ENCODE measurements at places on chromosomes 6 and 20.

DNA sequence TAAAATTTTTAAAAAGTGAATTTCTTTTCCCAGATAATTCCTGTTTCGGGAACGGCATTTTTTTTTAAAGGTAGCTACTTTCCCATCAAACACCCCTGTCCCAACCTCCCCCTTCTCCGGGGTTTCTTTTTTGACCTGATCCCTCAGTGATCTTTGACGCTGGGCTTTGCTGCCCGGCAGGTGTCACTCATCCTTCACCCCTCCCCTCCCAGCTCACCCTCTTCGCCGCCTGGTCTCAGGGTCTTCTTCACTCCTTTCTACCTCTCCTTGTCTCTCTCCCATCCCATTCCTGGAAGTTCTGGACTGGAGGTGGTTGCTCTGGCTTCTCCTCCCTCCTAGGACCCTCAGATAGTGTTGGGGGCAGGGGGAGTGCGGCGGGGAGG is 329 bp upstream of the GPR6 start:
- DNase-seq, result no peak

DNA sequence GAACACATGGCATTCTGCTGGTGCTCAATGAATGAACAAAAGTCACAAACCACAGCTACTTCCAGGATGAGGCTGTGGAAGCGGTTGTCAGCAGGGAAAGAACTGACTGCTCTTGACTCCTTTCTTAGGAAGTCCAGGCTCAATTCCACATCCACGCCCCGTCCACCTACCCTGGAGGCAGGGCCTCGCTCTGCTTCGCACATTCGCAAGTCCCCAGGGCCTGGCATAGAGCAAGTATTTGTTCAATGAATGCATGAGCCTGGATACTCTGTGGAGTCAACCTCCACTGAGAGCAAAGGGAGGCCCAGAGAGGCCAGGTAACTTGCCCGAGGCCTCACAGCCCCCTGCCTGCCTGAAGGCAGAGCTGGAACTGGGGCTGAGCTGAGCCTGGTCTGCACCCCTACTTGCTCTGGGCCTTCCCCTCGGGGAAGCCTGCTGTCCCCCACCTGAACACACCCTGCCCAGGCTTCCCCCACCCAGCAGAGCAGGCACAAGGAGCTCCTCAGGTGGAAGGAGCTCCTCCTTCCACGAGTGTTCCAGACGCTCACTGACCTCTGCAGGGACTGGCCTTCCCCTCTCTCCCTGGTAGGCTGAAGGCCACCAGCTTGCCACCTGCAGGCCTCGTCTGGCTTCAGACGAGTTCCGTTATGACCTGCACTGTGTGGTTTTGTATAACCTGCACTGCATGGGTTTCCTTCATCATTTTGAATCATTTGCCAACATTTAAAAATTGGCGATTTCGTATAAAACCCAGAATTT is 119.3 kb upstream of the PTPN1 start:
- DNase-seq, result no peak

GRCh38 chr6:170282512-170283158 is 8.2 kb downstream of the DLL1 start:
- no peak for DNase-seq

DNA sequence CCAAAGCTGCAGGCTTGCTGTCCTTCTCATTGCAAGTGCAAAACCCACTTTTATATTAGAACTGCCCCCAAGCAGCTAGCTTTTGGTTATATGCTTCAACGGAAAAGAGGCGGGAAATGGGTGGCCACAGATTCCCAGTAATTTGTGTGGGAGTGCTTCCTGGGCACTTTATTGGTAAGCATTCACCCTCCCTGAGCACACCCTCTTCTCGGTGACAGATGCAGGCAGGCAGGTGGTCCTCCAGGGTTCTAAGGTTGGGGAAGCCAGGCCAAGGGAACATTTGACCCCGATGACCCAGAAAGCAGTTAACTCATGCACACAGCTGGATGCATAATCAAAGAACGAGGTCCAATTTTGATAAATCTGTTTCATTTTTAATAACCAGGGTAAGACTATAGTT is 29.1 kb downstream of the PRDM1 start:
- no peak for DNase-seq

GRCh38 chr6:168583126-168583525 is 142.1 kb downstream of the SMOC2 start:
- DNase-seq, result no peak

DNA sequence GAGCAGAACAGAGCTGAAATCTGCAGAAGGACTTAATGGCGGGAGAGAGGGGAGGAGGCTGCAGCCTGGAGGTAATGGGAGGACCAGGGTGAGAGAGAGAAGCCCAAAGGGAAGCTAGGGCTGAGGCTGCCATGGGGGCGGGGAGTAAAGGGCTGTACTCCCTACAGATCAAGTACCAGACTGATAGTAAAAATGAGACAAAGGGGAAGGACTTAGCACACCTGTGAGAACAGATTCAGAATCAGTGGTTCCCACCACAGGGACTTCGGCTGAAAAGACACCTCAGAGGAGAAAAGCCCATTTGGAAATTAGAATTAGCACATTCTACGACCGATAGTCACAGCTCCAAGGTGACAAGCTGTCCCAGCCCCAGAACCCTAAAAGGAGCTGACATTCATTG is 6.4 kb upstream of the TBXT start:
- no peak for DNase-seq

- DNase-seq, result no peak
These were observed 6.2 kb downstream of the DUSP22 start for GRCh38 chr6:298233-299103.

- no peak for DNase-seq
These were observed 273.3 kb upstream of the IRAK1BP1 start for GRCh38 chr6:78593898-78594667.

- no peak for DNase-seq
These were observed 1707.8 kb downstream of the GRIK2 start for GRCh38 chr6:103101267-103101666.

GRCh38 chr6:147758303-147758702 is 249.8 kb downstream of the SAMD5 start:
- DNase-seq, result no peak

DNA sequence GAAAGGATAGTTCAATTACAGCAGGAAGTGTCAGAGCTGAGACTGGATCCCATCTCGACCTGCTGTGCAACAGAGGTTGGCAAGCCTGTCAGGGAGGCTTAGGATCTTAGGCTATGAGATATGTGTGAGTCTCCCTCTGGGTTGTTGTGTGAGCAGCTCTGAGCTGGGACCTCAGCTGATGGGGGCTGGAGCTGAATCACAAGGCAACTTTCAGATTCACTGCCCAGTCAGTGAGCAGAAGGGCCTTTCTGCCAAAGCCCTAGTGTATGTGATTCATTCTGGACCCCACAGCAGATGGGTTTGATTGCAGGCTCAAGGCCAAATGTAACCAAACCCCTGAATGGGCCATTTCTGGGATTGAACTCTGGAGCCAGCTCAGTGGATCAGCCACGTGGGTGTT is 4.5 kb downstream of the PI3 start:
- DNase-seq, result no peak

GRCh38 chr6:101876431-101876830 is 482.9 kb downstream of the GRIK2 start:
- DNase-seq, result no peak

DNA sequence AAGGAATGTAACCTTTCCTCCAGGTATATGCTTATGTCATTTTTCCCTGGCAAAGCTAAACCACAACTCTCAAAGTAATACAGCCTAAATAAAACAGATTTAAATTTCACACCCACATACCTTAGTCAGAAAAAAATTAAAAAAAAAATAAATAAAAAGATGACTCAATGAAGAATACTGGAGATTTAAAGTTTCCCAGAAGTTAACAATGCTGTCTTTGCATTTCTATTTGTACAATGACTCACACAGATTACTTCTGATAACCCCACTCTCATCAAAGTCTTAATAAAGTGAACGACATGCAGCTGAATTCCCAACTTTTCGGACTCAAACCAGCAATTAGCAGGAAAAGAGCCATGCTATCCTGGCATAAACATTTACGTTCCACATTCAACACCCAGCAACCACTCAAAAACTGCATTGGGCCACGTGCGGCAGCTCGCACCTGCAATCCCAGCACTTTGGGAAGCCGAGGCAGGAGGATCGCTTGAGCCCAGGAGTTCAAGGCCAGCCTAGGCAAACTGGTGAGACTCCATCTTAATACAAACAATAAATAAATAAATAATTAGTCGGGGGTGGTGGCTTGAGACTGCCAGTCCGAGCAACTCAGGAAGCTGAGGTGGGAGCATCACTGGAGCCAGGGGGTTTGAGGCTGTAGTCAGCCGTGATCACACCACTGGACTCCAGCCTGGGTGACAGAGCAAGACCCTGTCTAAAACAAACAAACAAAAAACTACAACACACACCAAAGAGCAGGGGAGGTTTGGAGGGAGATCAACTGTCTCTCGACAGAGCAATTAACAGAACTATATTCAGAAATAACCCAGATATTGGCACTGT is 130.5 kb downstream of the WDR27 start:
- no peak for DNase-seq

- no peak for DNase-seq
These were observed 53.8 kb downstream of the DNAAF9 start for GRCh38 chr20:3353646-3354045.

DNA sequence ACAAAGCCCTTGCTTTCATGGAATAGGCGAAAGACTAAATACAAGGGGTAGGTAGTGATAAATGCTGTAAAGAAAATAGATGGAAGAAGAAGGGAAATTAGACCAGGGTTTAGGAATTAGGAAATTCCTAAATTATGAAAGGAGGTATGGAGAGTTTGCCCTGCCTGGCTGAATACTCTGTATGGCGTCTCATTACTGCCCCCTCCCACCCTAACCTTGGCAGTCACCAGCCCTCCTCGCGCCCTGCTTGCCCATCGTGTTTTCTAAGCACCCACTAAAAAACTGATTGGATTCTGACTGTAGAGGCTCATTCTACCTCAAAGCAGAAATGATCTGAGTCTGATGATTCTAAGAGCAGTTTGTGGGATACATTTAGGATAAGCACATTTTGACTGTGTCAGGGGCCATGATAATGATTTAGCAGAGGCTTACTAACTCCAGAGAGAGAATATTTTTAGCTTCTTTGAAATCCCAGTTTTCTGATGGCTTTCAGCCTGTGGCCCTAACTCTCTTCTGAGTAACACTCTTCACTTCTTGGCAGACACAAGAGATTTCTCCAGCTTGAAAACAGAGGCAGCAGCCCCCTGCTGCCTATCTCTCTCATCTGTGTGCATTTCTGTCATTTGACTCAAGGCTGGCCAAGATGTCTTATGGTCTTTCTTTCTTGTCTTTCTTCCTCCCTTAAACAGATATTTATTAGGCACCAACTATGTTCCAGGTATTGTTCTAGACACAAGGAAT is 1.4 kb upstream of the CHD6 start:
- no peak for DNase-seq

GRCh38 chr20:62151225-62151624 is 7.7 kb downstream of the SS18L1 start:
- no peak for DNase-seq

DNA sequence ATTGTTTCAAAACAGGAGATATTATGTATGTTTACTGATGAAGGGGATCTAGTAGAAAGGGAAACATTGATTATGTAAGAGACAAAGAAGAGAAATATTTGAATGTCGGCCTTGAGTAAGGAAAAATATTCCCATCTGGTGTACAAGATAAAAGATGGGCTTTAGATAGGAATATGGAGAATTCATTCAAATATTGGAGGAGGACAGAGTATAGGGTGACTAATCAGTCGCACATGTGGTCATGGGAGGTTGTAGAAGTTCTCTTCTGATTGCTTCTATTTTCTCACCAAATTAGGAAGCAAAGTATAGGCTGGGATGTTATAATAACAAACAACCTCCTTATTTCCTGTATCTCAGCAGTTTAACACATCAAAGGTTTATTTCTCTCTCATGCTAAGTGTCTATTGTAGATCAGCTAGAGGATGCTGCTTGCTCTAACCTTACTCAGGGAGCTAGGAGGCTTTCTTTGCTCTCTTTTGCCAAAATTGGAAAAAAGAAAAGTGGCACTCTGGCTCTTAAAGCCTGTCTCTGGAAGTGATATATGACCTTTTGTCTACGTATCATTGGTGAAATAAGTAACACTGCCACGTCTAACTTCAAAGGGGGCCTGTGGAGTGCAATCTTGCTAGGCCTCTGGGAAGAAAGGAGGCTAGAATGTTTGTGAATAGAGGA is 1.2 kb upstream of the HDDC2 start:
- no peak for DNase-seq

Data from right kidney (tissue), 9 donors.